Stimulated activated CD4-positive, alpha-beta T cell treated with anti-CD3 and anti-CD28 coated beads, Interleukin-4, amount 100 ng/mL, for 48 hours (primary cell): ENCODE measurements at places on chromosomes 12 and 14.

DNA sequence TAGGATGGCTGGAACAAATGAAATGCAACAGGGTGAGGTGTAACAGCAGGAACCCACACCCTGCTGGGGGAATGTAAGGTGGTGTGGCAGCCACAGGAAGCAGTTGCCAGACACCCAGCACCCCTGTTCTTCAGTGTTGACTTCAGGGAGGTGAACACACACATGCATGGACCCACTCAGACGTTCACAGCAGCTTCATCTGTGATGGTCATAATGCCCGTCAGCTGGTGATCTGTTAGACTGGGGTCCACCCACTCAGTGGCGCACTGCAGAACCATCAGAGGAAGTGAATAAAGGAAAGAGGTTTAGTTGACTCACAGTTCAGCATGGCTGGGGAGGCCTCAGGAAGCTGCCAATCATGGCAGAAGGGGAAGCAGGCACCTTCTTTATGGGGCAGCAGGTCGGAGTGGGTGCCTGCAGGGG is 22.7 kb upstream of the TEX22 start:
- DNase-seq = peak; percentile 34

DNA sequence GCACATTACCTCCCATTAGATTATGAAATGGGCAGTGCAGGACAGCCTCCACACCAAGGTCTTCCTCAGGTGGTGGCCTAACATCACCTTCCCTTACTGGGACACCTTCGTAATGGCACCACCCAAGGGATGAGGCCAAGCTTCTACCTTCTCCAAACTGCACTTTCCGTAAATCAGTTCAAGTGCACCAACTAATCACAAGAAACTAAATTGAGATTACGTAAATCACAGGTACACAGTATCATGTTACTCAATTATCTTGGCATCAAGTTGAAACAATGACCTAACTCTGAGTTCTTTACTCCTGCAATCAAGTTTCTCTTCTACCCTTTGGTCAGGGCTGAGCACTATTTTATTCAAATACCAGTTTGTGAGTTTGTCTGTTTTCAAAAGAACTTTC is 13.8 kb downstream of the SLC41A2 start:
- no peak for DNase-seq

DNA sequence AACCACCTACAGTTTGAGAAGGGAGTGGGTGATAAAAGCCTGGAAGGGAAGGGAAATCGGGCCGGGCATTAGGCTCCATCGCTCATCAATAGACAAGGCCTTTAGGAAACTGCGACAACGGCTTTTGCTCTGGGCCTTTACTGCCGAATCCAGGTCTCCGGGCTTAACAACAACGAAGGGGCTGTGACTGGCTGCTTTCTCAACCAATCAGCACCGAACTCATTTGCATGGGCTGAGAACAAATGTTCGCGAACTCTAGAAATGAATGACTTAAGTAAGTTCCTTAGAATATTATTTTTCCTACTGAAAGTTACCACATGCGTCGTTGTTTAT is 261 bp upstream of the RNU7-1 start:
- peak; percentile 69 for DNase-seq

GRCh38 chr12:74235342-74235741 is 302.3 kb upstream of the ATXN7L3B start:
- no peak for DNase-seq

- no peak for DNase-seq
Observed at GRCh38 chr14:47191700-47192099, 483.7 kb downstream of the MDGA2 start.

DNA sequence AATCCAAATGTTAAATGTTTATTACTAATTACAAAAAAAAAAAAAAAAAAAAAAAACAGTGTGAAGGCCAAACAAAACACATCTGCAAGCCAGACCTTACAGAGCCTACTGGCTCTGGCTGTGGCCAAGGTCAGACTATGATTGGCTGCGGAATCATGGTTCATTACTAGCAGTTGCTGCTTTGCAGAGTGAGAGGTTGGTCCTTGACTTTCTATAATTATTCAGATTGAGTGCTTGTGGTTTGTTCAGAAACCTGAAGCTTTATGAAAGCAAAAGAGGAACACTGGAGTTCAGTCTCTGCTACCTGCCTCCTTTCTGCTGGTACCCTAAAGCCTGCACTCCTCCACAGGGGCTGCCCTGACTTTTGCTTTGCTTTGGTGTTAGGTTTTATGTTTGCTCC is 550.9 kb downstream of the BCL11B start:
- DNase-seq = no peak

GRCh38 chr14:24053548-24054323 is 1.9 kb downstream of the CARMIL3 start:
- no peak for DNase-seq

GRCh38 chr12:68495336-68496070 is 115.2 kb upstream of the RAP1B start:
- no peak for DNase-seq

GRCh38 chr14:73661872-73662271 is 17.1 kb downstream of the DNAL1 start:
- DNase-seq = no peak

DNA sequence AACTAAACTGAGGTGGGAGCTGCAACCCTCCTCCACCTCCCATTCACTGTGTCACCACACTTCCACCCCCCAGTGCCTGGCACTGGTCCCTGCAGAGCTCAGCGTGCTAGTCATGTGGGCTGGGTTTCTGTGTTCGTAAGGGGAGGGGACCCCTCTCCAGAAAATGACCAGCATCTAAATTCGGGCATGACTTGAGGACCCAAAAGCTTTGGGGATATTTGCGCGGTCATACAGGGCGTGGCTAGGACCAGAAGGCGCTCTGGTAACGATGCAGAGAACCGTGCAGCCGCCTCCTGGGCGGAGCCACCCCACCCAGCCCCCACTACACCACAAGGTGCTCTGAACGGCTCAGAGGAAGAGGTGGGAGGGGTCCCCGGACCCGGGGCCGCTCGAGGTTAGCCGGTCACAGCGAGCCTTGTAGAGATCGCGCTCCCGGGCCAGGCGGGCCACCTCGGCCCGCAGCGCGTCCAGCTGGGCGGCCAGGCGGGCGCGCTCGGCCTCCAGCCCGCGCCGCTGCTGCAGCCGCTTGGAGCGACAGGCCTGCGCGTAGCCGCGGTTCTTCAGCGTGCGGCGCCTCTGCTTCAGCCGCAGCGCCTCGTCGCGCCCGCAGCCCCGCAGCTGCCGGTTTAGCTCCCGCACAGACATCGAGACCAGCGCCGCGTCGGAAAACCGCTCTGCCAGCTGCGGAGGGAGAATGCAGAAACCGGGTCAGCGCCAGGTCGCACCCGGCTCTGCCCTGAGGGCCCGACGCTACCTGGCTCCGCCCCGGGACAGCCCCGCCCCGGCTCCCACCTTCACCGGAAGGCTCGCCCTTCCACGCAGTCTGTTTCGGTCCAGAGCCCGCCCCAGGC is 9.8 kb downstream of the CPNE6 start:
- DNase-seq = peak; percentile 53

GRCh38 chr14:75479770-75480600 is 42.3 kb upstream of the BATF start:
- no peak for DNase-seq

GRCh38 chr14:50139192-50139591 is 22.8 kb upstream of the VCPKMT start:
- DNase-seq = no peak

GRCh38 chr14:73780391-73780790 is 66.2 kb upstream of the PNMA1 start:
- no peak for DNase-seq

- no peak for DNase-seq
Observed at GRCh38 chr12:99809909-99810308, 162.4 kb downstream of the GARIN6 start.

DNA sequence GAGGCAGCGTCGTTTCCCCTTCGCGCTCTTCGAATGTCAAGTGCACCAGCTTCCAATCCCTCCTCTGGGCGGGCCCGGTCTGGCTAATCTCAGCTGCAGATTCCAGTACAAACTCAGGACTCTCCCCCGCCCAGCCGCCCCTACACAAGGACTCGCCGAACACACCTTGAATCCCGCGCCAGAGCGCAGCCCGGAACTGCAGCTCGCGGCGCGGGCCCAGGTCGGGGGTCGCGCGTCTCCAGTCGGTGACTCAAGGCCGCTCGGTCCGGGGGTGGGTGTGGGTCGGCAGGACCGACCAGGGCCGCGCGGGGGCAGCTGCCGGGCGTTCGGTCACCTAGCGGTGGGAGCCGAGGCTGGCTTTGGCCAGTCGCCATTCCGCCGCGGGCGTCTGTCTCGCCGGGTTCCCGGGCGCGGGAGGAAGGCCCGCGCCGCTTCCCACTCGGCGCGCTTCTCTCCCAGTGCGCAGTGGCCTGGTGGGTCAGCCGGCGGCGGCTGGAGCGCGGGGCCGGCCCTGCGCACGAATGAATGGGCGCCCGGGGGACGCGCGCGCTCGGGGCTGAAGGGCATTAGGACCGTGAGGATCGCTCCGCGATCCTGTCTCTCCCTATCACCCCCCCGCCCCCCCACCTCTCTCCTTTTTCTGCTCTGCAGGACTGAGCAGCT is at the start of gene GALNT16:
Gene GALNT16 (plus strand): TSS at position 632 of the 663 bp plus-strand sequence. CDS start 133 bp downstream, outside the sequence.
- no peak for DNase-seq

DNA sequence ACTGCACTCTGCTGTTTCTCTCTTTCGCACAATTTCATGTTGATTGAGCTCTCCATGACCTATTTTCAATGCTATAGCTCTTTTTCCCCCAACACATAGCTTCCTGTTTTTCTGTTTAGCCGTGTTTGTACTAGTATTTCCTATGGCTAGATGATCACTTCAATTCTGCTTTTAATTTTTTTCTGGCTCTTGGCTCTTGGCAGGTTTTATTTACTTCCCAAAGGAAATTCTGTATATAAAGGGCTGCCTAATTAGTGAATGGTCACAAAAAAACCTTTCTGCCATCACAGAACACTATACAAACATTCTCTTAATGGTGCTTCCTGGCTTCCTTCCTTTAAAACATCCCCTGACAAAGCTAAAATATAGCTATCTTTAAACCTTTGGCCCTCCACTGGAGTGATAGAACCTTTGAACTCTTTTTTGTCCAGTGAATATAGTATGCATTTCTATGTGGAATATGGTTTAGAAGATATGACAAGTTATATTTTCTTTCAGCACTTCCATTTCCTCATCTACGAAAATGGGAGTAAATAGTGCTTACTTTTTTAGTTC is 88.2 kb downstream of the RASSF9 start:
- no peak for DNase-seq

DNA sequence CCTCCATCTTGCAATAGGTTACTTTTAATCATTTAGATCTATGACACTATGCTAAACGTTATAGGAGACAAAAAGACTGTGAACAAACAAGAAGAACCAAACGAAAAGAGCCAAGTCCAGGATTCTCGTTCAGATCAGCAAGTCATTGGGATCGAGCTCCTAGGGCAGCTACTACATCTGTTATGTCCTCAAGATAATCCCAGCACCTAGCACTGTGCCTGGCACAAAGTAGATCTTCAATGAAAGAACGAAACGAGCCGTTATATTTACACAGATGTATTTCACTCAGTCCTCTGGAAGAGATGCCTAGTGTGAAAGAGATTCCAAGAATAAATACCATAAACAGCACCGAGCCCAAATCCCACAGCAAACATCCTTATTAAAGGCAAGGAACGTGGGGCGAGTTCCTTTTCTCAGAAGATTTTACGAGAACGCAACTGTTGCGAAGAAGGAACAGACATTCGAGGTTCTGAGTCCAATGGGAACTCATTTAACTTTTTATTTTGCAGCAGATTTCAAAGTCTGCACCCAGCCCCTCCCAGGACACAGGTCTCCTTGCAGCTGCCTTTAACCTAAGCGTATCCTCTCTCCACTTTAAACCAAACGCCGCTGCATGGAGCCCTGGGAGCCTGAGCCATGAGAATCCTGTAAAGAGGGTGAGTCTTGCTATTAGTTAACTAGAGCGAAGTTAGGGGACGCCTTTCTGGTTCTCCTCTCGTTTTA is 544 bp upstream of the TDP1 start:
- no peak for DNase-seq

GRCh38 chr12:76768576-76768975 is 4.7 kb downstream of the ZDHHC17 start:
- no peak for DNase-seq

GRCh38 chr12:81167694-81168093 is 89.8 kb downstream of the ACSS3 start:
- no peak for DNase-seq

DNA sequence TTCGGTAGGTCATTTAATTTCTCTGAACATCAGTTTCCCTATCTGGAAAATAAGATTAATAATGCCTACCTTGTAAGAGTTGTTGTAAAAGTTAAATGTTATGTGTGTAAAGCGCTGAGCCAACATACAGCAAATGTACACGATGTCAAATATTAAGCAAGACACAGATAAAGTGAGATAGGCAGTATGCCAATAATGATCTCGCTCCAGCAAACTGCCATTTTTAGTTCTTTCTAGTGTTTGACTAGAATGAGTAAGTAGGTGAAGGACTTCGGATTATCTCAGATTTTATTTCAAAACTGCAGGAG is 840 bp downstream of the DHRS7 start:
- no peak for DNase-seq

DNA sequence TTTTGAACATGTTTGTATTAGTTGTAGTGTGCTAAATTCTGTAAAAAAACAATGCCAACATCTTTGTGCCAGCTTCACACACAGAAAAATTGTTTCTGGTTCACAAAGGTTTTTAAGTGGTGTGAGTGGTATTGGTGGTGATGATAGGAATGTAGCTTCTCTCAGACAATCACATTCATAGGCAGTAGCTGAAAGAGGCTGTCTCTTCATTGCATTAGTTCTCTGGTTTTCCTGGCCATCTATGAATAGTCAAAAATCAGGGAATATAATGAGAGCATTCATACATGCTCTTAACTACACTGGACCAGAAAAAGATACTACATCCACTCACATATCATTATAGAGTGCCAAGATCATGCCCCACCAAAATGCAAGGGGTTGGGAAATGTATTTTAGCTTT is 433.5 kb downstream of the FLRT2 start:
- DNase-seq = no peak

- DNase-seq = no peak
Observed at GRCh38 chr12:10121278-10121677, 8.7 kb downstream of the CLEC7A start.

GRCh38 chr12:109165599-109165998 is 49.2 kb downstream of the ACACB start:
- no peak for DNase-seq

- DNase-seq = no peak
Observed at GRCh38 chr14:31411218-31411727, 9.1 kb downstream of the HEATR5A start.

DNA sequence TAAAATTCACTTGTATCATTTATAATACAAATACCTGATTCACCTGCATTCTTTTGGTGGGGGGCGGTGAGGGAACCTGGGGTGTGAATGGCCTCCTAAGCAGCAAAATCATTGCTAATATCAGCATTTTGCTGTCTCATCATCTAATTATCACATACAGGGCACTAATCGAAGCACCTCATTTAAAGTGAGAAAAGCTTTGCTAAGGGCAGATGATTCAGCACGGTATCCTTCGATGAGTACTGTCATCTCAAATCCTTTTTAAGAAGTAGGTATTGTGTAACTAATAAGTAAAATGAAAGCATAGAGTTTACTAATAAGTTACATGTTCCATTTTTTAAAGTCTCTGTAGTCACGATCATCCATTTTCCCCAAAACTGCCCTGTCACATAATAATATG is 278.1 kb upstream of the SOX5 start:
- no peak for DNase-seq

- DNase-seq = no peak
Observed at GRCh38 chr14:61329478-61330051, 8.2 kb downstream of the PRKCH start.
